ENCODE measurements at places on chromosomes 11 and 22.

DNA sequence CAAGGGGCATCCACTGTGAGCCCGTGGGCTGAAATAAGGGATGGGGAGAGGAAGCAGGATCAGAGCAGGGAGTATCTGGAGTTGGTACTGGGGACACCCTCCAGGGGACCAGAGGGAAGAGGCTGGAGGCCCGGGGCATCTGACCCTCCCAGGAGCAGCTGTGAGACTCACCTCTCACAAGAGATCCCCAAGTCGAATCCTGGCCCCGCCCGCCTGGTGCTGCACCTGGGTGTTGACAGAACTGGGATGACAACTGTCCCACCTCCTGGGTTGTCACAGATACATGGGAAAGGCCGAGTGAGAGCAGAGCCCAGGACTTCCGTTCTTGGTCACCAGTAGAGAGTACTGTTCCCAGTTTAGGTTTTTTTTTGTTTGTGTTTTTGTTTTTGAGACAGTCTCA is 78.9 kb downstream of the CELSR1 start:
- DNase-seq, result no peak

GRCh38 chr11:128881221-128881620 is 9.9 kb upstream of the KCNJ5 start:
- no peak for DNase-seq

GRCh38 chr11:114056409-114056808 is 3.1 kb upstream of the ZBTB16 start:
- no peak for DNase-seq

GRCh38 chr11:111598148-111598547 is 4.1 kb upstream of the SIK2 start:
- DNase-seq, result no peak

DNA sequence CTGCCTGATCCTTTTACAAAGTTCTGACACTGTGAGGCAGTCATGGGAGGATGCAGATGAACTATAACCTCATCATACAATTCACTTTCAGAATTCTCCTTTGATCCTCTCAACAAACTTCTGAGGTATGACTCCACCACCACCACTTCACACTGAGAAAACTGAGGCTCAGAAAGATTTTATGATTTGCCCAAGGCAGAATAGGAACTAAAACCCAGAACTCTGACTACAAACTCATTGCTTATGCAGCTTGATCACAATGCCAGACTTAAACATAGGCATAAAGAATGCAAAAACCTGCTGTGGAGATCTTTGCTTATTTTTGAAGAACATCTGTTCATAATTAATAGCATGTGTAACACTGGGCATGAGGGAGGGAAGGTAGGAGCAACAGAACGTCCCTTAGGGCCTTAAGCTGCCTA is 20.4 kb downstream of the FAM168A start:
- peak; percentile 14 for DNase-seq

- no peak for DNase-seq
Observed at GRCh38 chr11:71240865-71241691, 11.3 kb downstream of the SHANK2 start.

- DNase-seq, result no peak
Observed at GRCh38 chr11:20278727-20279126, 84.8 kb upstream of the HTATIP2 start.

DNA sequence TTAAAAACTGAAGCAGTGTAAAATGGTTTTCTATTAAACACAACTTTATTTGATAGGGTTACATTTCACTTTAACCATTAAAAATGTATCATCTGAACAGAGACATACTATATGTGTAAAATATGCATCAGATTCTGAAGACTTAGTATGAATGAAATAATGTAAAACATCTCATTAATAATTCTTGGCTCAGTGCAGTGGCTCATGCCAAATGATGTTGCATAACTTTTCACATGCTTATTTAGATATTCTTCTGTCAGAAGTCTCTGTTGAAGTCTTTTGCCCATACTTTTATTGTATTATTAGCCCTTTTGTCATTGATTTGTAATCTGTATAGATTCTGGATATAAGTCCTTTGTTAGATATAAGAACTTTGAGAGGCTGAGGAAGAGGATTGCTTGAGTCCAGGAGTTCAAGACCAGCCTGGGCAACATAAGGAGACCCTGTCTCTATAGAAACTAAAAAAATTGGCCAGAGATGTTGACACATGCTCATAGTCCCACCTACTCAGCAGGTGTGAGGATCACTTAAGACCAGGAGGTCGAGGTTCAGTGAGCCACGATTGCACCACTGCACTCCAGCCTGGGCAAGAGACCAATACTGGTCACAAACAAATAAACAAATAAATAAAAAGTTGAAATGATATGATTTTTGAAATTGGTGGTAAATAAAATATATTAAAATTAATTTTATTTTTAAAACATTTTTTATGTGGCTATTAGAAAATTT is 73.8 kb upstream of the PARVA start:
- DNase-seq, result no peak

- DNase-seq, result no peak
Observed at GRCh38 chr22:19057999-19058491, 64.2 kb downstream of the DGCR2 start.

- DNase-seq, result no peak
Observed at GRCh38 chr22:31654408-31654807, 7.6 kb downstream of the PISD start.

DNA sequence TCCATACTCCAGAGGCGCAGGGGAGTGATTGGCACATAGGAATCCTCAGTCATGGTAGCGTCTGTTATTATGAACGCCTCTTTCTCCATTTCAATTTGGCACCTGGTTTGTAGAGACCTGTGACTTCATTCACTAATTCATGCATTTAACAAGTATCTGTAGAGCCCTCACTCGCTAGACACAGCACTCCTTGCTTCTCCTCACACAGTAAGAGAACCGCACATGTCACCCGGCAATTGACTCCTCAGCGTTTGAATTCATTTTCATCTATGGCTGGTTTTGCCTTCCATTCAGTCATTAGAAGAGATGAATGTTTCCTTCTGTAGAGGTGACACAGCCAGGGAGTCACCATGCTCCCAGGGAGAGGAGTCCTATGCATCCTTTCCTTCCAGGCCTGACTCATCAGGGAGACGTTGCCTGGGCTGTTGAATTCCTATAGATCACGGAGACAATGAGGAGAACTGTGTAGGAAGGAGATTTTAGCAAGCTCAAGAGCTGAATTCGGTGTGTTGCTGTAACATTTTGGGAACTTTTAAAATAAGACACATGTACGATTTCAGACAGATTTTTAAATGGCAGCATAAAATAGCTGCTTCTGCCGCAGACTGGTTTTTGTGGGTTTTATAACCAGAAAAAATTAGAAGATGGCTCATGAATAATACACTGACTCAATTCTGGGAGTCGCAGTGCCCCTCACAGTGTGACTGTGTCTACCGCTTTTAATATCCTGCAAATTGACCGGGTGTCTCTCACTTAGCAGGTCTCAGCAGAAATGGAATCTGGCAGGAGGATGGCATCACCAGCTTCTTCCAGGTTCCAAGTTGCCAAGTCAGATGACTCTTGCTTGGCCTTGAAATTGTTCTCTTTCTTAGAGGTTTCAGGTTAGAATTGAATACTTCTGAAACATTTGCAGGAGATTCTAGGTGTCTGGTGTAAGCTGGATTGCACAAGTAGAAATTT is 44.4 kb upstream of the CLMP start:
- DNase-seq, result no peak

DNA sequence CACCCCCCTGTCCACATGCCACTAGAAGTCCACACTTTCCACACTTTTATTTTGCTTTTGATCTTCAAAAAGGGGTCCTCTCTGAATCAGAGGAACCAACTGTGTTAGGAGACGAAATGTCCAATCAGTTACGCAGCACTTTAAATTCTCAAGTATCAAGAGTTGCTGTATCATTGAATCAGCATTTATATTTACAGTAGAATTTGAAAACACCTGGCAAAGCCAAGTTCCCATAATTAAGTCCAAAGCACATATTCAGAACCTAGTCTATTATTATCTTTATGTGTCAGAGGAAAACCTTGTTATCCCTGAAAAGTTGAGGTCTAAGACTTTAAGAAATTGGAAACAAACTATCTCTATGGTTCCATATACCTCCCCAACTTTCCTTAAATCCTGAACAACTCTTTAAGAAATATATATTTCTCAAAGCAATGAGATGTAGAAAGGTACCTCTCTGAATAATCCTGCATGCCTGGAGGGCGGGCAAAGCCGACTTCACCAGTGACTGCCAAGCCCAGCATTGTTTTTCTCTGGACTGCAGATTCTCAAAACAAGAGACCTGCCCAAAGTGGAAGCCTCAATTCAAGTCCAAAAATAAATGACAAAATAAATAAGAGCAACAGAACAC is 75.9 kb upstream of the ARFGAP3 start:
- no peak for DNase-seq

- DNase-seq, result peak; percentile 99
Observed at GRCh38 chr22:20858615-20859416, at the start of the genes PI4KA and SNAP29. TSS of gene PI4KA (minus strand) at chr22:20858811. CDS start at chr22:20858725, 86 bp downstream. TSS of gene SNAP29 (plus strand) at chr22:20859007. CDS start at chr22:20859111, 104 bp downstream.

- DNase-seq, result no peak
Observed at GRCh38 chr22:37203354-37204044, 8.8 kb downstream of the SSTR3 start.

GRCh38 chr22:42646569-42647525 is 2.3 kb downstream of the CYB5R3 start:
- no peak for DNase-seq

- peak; percentile 51 for DNase-seq
Observed at GRCh38 chr11:13277768-13278608, at the start of gene BMAL1. TSS of gene BMAL1 (plus strand) at chr11:13277790. CDS start at chr11:13354309, 76,519 bp downstream.

- peak; percentile 56 for DNase-seq
Observed at GRCh38 chr11:68584097-68584496, 100.2 kb upstream of the GAL start.

DNA sequence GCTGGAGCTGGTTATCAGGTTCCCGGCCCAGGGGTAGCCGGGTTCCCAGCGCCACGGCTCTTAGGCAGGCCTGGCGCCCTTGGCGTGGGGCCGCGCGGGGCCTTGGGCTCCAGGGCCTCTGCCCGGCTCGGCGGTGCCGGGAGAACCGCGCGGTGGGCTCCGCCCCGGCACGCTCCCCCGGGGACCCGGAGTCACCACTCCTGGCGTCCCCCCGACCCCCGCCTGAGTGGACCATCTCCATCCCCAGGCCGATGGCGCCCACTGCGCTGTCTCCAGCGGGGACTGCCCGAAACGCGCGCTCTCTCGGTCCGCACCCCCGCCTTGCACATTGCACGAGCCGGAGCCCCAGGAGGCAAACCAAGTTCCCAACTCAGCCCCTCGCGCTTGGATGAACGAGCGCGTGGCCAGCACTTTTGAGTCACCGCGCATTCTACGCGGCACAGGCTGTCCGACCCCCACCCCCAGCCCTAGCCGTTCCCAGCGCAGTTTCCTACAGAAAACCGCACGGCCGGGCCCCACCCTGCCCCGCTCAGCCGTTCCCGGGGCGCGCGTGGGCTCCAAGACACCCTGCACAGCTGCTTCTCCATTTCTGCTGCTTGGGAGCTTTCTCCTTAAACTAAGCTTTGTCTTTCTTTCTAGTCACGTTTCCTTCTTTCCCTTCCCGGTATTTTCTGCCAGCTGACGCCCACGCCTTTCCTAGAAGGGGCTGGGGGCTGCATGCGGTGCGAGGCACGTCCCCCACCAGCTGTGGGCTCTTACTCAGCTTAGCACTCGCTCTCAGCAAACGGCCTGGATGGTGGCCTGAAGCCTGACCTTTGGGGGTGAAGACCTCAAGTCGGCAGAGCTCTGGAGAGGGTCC is 650 bp upstream of the CHID1 start:
- peak; percentile 47 for DNase-seq

DNA sequence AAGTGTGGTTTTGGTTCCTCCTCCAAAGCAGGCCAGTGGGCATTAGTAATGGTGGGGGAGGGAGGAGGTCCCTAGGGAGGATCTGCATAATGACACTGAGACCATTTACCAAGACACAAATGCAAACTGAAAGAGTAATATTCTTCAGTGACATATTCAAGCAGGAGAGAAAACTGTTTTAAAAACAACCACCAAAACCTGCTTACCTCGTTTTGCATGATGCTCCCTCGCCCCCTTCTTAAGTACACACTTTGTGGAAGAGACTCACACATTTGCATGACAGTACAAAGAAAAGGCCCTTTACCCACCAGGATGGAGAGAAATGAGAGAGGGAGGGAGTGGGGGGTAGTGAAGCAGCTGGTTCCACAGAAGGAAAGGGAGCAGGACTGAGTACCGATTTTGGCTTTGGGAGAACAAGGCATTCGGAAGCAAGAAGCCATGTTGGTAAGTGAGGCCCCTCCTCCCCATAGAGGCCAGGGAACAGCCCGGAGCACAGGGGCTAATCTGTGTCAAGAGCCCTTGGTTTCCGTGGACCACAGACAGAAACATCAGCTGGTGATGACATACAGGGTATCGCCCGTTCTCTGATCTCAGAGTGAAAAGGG is 13.0 kb upstream of the OPCML start:
- DNase-seq, result no peak

- DNase-seq, result peak; percentile 28
Observed at GRCh38 chr11:88301488-88302140, 35.9 kb downstream of the CTSC start.

GRCh38 chr11:11810764-11811726 is 30.7 kb upstream of the USP47 start:
- DNase-seq, result no peak

- no peak for DNase-seq
Observed at GRCh38 chr22:37618674-37619073, 10.0 kb downstream of the GGA1 start.

GRCh38 chr11:940496-941135 is 14.9 kb downstream of the AP2A2 start:
- DNase-seq, result no peak

GRCh38 chr11:34273099-34273498 is 84.7 kb downstream of the ABTB2 start:
- DNase-seq, result no peak

GRCh38 chr11:9176136-9176535 is 84.7 kb upstream of the SCUBE2 start:
- DNase-seq, result no peak

- DNase-seq, result no peak
Observed at GRCh38 chr22:39820256-39820655, 73.3 kb downstream of the ENTHD1 start.

- no peak for DNase-seq
Observed at GRCh38 chr11:93986716-93987115, 34.4 kb upstream of the HEPHL1 start.

- DNase-seq, result no peak
Observed at GRCh38 chr11:130403271-130403804, 25.1 kb downstream of the ADAMTS8 start.

DNA sequence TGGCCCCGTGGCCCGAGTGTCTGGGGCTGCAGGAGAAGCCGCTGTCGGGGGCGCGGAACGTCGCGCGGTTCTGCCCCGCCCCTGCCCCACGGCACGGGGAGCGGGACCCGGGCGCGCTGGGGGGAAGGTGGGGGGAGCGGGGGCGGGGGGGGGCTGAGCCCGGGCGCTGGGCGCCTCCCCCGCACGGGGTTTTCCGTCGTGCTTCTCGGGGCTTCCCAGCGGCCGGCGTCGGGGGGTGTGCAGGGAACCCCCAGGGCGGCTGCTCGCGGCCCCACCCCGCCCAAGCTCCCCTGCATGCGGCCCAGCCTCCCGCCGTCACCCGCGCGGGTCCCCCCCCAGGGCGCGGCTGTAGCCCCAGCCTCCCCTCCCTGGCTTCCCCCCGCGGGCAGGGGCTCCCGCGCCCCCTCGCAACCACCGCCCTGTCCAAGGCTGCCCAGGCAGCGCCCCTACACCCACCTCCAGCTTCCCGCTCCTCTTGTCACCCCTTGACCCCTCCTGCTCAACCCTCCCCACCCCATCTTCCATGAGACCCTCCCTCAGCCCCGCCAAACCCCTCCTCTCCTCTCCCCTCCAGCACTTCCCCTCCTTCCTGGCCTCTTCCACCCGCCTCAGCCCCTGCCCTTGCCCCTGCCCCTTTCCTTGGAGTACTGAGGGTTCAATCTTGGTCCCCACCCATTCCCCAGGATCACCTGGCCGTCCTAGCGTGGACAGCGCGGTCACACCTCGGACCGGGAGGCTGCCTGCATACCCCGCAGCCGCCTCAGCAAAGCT is 1.7 kb downstream of the IL17REL start:
- peak; percentile 41 for DNase-seq
